ENCODE measurements at places on chromosomes 5 and 9. TPM values are rescaled to one million over a fixed set of nuclear protein-coding genes. Genes with fewer than 3 reads are reported as not detected.

The DDX4 gene
- not detected for total RNA-seq

The VCAN gene
- 0.90 TPM for total RNA-seq

The CRB2 gene
- 0.47 TPM for total RNA-seq

The NDUFA8 gene
- 105 TPM for total RNA-seq

The SMIM33 gene
- not detected for total RNA-seq

DNA sequence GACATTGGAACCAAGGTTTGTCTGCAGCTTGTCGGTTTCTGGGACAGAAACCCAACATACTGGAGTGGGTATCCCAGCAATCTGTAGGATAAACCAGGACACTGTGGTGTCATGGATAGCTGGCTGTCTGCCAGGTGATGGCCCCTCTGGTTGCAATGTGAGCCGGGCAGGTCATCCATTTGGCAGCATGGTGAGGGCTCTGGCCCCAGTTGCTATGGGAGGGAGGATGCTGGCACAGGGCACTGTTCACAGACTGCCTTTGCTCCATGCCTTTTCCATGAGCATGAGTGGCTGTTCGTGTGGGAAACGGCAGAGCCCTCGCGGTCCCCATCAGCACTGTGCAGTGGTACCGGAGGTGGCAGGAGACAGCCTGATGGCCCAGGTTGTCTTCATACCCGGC, 6.4 kb downstream of the S1PR3 start:
- DNase-seq = no peak
- no peaks in the 10 kb centered on the region for H3K27me3 ChIP-seq
- peaks cover 36% of the 10 kb centered on the region for H3K4me1 ChIP-seq
- peaks cover 4% of the 10 kb centered on the region for H3K36me3 ChIP-seq
- H3K27ac ChIP-seq = no peak overlapping the region
- no peak overlapping the region for H3K4me3 ChIP-seq

DNA sequence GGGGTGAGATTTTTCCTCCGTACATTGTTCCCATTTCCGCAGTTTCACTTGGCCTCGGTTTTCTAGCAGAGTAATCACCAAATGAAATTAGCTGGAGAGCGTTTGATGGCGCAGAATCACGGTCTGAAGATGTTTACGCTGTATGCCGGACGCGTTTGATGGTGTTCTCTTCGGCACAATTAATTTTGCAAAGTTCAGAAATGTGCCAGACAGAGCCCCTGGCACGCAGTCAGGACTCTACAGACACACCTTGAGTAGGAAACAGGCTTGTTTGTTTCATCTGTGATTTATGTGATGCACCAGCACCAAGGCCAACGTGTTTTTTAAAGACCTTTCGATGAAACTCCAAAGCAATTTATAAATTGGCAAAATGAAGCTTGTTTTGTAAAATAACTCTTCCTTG, 863 bp upstream of the LIFR start:
- peak overlapping the region; percentile 90 for H3K27ac ChIP-seq
- H3K36me3 ChIP-seq = no peaks in the 10 kb centered on the region
- DNase-seq = no peak
- H3K4me3 ChIP-seq = peak overlapping the region; percentile 73
- H3K4me1 ChIP-seq = peaks cover 14% of the 10 kb centered on the region
- H3K27me3 ChIP-seq = no peaks in the 10 kb centered on the region

- no peaks in the 10 kb centered on the region for H3K36me3 ChIP-seq
- peak; percentile 17 for DNase-seq
- no peak overlapping the region for H3K27ac ChIP-seq
- no peaks in the 10 kb centered on the region for H3K4me1 ChIP-seq
- H3K27me3 ChIP-seq = no peaks in the 10 kb centered on the region
These were observed 608.0 kb upstream of the ACO1 start for GRCh38 chr9:31776471-31776870.

DNA sequence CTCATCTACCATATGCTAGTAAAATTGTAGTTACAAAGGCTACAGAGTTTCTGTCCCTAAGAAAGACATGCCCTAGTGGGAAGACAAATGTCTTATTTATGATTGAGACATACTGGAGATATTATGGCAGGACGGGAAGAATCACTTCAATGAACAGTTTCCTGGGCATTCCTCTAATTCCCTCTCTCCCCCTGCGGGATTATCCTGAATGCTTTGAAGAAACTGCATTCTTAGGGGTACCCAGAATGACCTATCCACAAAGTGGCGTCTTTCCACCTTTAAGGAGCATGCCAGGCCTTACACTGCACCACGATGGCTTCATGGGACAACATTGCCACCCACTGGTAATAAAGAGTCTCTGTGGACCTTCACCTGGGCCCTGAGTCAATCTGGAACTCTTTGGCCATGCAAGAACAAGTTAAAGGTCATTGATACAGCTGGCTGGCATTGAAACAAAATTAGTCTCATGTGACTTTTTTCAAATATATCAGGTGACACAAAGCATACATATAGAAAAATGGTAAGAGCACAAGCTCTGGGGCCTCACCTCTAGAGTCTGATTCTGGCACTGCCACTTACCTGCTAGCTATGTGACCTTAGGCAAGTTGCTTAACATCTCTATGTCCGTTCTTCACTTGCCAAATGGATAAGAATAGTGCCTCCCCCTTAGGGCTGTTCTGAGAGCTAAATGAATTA, 32.0 kb downstream of the ANKRD55 start:
- H3K4me1 ChIP-seq = no peaks in the 10 kb centered on the region
- DNase-seq = peak; percentile 54
- no peaks in the 10 kb centered on the region for H3K36me3 ChIP-seq
- no peak overlapping the region for H3K27ac ChIP-seq

- no peak for DNase-seq
- H3K27ac ChIP-seq = no peak overlapping the region
- no peaks in the 10 kb centered on the region for H3K27me3 ChIP-seq
These were observed 154.0 kb downstream of the MCTP1 start for GRCh38 chr5:95130941-95131340.

The MLANA gene
- not detected for total RNA-seq

DNA sequence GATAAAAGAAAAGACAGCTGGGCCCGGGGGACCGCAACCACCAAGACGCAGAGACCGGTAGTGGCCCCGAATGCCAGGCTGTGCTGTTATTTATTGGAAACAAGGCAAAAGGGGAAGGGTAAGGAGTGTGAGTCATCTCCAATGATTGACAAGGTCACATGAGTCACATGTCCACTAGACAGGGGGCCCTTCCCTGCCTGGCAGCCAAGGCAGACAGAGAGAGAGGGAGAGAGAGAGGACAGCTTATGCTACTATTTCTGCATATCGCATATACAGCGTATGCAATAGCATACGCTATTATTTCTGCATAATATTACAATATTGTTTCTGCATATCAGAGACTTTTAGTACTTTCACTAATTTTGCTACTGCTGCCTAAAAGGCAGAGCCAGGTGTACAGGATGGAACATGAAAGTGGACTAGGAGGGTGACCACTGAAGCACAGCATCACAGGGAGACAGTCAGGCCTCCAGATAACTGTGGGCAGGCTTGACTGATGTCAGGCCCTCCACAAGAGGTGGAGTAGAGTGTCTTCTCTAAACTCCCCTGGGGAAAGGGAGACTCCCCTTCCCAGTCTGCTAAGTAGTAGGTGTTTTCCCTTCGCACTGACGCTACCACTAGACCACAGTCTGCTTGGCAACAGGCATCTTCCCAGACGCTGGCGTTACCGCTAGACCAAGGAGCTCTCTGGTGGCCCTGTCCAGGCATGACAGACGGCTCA, 50.3 kb downstream of the RFX3 start:
- H3K4me3 ChIP-seq = no peak overlapping the region
- H3K4me1 ChIP-seq = peaks cover 9% of the 10 kb centered on the region
- H3K36me3 ChIP-seq = no peaks in the 10 kb centered on the region
- no peak overlapping the region for H3K27ac ChIP-seq
- no peaks in the 10 kb centered on the region for H3K27me3 ChIP-seq

GRCh38 chr5:142688281-142688989, 2.5 kb upstream of the FGF1 start:
- no peak for DNase-seq
- H3K27me3 ChIP-seq = no peaks in the 10 kb centered on the region
- H3K4me1 ChIP-seq = peaks cover 46% of the 10 kb centered on the region

DNA sequence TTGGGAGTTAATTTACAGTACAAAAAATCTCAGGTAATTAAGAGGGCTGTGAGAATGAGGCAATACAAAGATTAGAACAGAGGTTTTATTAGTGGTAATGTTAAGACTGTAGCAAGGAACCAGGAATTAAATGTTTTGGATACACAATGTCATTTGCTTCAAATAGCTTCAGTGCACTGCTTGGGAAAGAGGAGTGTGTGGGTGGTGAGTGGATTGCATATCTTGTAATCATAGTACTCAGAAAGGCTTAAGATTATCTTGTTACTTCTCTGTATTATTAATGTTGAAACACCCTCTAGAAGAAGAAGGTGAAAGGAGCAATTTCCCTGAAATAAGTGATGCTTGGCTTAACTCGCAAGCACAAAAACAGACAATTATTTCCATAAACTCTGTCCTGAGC, 21.0 kb upstream of the TBCA start:
- no peak overlapping the region for H3K4me3 ChIP-seq
- no peaks in the 10 kb centered on the region for H3K4me1 ChIP-seq
- no peak overlapping the region for H3K27ac ChIP-seq

DNA sequence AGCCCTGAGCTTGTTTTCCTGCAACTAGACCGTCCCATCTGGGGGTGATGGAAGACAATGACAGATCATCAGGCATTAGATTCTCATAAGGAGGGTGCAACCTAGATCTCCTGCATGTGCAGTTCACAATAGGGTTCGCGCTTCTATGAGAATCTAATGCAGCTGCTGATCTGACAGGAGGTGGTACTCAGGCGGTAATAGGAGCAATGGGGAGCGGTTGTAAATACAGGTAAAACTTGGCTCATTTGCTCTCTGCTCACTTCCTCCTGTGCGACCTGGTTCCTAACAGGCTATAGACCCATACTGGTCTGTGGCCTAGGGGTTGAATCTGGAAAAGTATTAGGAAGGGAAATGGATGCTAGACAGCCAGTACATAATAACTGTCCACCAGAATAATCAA, 39.7 kb downstream of the PTTG1 start:
- no peak for DNase-seq
- H3K27me3 ChIP-seq = no peaks in the 10 kb centered on the region
- H3K4me1 ChIP-seq = no peaks in the 10 kb centered on the region
- H3K4me3 ChIP-seq = no peak overlapping the region

The SLC45A2 gene
- total RNA-seq = 0.31 TPM

DNA sequence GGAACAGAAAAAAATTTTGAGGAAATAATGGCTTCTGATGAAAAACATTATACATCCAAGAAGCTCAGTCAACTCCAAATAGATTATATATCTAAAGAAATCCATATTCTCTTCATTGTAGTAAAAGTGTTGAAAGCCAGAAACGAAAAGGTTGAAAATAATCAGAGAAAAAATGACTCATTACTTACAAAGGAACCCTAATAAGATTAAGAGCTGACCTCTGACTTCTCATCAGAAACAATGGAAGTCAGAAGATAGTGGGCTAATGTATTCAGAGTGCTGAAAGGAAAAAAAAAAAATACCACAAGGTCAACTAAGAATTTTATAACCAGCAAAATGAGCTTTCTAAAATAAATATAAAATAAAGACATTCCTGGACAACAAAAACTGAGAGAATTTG, 60.0 kb downstream of the HSD17B4 start:
- H3K4me3 ChIP-seq = no peak overlapping the region
- H3K36me3 ChIP-seq = no peaks in the 10 kb centered on the region
- H3K27me3 ChIP-seq = no peaks in the 10 kb centered on the region

- H3K36me3 ChIP-seq = no peaks in the 10 kb centered on the region
- peak overlapping the region; percentile 65 for H3K27ac ChIP-seq
- H3K4me3 ChIP-seq = peak overlapping the region; percentile 90
- no peak for DNase-seq
These were observed 570 bp downstream of the CREBRF start for GRCh38 chr5:173056783-173057061.

The GGTA1 gene
- not detected for total RNA-seq

GRCh38 chr5:157328277-157328912, 62.5 kb downstream of the CYFIP2 start:
- no peaks in the 10 kb centered on the region for H3K4me1 ChIP-seq
- H3K36me3 ChIP-seq = no peaks in the 10 kb centered on the region
- peak; percentile 76 for DNase-seq
- H3K4me3 ChIP-seq = peak overlapping the region; percentile 14
- no peaks in the 10 kb centered on the region for H3K27me3 ChIP-seq
- H3K27ac ChIP-seq = no peak overlapping the region

DNA sequence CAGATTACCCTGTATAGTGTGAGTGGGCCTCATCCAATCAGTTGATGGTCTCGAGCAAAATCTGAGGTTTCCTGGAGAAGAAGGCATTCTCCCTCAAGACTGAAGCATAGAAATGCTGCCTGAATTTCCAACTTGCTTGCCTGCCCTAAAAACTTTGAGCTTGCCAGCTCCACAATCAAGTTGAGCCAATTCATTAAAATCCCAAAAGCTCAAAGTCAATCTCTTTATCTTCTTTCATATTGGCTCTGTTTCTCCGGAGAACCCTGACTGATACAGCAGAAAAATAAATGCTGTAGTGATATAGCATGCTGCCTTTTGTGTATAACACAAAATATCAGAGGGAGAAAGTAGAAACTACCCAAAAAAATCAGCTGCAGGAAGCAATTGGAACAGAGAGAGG, 72.5 kb upstream of the NMUR2 start:
- H3K27ac ChIP-seq = no peak overlapping the region
- no peak for DNase-seq
- peaks cover under 1% of the 10 kb centered on the region for H3K27me3 ChIP-seq

The C9 gene
- not detected for total RNA-seq

DNA sequence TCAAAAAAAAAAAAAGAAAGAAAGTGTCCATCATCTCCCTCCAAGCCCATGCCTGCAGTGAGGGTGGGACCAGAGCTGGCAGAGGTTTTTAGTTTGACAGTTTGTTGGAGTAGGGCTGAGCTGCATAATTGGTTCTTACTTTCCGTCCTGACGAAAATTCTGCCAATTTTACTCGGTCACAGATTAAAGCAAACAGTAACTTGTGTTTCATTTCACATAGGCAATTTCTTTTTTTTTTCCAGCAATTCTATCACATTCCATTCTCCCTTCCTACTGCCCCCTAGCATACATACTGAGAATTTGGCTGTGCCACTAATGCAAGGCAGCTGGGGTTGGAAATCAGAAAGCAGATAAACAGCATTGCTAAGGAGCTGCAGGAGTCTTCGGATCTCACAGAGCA, 132.4 kb downstream of the FRMD3 start:
- H3K36me3 ChIP-seq = no peaks in the 10 kb centered on the region
- peaks cover 6% of the 10 kb centered on the region for H3K27me3 ChIP-seq
- H3K4me3 ChIP-seq = no peak overlapping the region

- H3K27me3 ChIP-seq = no peaks in the 10 kb centered on the region
- no peaks in the 10 kb centered on the region for H3K36me3 ChIP-seq
- no peak overlapping the region for H3K4me3 ChIP-seq
- no peak for DNase-seq
These were observed 63.9 kb downstream of the PCDH1 start for GRCh38 chr5:141814064-141814964.

The NSD1 gene
- 76.6 TPM for total RNA-seq

DNA sequence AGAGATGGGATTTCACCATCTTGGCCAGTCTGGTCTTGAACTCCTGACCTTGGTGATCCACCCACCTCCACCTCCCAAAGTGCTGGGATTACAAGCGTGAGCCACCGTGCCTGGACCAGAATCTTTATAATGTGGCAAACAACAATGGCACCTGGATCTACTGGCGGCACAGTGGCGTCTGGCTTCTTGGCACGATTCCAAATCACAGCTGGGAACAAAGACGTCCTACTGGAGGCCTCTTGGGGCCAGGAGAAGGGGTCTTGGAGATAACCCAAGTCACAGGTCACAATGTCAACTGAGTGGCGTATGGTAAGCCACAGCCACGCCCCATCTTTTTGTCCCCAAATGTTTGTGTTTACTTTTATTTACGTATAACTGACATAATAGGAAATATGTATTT, 77.8 kb upstream of the RAPGEF1 start:
- no peak overlapping the region for H3K4me3 ChIP-seq
- H3K36me3 ChIP-seq = no peaks in the 10 kb centered on the region
- no peaks in the 10 kb centered on the region for H3K4me1 ChIP-seq
- H3K27me3 ChIP-seq = peaks cover 57% of the 10 kb centered on the region
- DNase-seq = no peak

Measured in A673 (cell line).